ENCODE measurements at places on chromosomes 16 and 17.

- H3K27me3 ChIP-seq = peaks cover 61% of the 10 kb centered on the region
- H3K4me1 ChIP-seq = peaks cover 26% of the 10 kb centered on the region
Measured at GRCh38 chr16:3029491-3030221, 5.8 kb downstream of the THOC6 start.

DNA sequence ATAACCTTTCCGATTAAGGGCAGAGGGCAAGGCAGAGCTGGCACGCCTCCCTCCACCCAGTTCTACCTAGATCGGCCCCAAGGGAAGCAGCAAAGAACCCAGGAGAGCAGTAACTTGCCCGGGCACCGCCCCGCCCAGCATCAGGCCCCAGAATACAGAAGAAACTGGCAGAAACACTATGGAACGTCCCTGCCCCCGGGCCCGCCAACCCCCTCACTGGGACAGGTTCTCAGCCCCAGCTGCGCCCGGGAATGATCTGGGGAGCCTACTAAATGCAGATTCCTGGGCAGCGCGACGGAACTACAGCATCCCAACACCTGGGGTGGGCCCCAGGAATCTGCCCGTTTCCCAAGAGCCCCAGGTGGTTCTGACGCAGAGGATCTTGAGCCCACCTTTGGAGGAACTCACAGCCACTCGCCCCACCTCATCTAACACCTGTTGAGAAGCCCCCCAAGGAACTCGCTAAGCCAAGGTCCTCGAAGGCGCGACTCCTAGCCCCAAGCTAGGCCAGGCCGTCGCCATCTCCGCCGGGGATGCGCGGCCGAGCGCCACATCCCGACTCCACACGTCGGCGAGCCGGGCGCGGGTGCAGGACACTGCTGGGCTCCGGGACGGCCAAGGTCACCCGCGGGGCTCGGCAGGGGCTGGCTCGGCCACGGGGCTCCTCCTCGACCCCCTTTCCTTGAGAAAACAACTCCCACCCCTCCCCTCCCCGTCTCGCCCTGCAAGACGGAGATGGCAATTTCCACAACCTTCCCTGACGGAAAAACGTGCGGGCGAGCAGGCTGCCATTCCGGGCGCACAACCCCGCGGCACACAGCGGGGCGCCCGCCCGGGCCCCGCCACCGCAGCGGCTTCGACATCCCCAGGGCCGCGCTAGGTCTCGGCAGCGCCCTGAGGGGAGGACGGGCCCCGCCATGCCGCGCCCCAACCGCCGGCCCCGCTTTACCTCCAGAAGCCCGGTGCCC, 913 bp downstream of the CDIP1 start:
- peak overlapping the region; percentile 75 for H3K4me3 ChIP-seq
- H3K36me3 ChIP-seq = peaks cover 14% of the 10 kb centered on the region
- peak overlapping the region; percentile 54 for H3K27ac ChIP-seq
- DNase-seq = no peak

DNA sequence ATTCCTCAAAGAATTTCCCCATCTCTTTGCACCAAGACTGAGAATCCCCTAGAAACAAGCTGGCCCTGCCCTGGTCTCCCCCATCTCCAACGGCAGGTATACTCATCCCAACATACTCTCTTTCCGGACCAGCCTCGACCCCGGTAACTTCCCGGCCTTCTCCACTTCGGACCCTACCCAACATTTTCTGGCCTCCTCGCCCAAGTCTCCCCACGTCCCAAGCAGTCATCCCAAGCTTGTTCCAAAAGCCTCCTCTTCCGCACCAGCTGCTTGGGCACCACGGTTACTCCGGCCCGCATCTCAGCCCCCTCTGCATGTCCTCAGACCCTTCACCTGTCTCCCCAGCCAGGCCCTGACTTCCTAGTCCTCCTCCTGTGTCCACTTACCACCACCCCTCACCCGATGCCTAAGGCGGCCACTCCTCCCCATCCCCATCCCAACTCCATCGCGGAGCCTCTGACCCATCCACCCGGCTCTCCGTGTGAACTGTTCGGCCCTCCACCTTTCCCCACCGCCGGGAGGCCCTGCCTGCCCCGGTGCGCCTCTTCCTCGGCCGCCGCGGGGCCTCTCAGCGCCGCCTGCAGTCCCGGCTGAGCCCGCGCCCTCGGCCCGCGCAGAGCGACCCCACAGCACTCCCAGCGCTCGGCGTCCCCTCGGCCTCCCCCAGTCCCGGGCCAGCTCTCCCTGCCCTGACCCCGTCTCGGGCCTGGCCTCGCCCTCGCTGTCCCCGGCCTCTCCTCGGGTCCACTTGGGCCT, 994 bp downstream of the PITPNA start:
- DNase-seq = peak; percentile 30
- peaks cover 33% of the 10 kb centered on the region for H3K4me1 ChIP-seq
- peaks cover 15% of the 10 kb centered on the region for H3K36me3 ChIP-seq
- H3K27me3 ChIP-seq = no peaks in the 10 kb centered on the region
- peak overlapping the region; percentile 67 for H3K27ac ChIP-seq

DNA sequence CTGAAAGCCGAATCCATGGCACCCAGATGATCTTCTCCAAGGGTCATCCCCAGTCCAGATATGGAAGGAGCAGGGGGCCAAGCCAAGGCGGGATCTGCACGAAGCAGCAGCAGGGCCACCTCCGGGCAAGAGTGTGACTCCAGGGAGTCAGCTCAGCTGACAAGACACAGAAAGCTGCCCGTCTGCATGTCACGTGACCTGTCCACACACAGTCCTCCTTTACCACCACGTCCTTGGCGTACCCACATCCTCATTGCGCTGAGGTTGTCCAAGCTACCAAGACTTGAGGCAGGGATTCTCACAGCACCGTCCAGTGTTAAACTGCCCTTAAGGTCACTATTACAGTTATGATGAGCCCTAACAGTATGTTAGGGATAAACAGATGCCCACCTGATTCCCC, 11.3 kb upstream of the CYTH1 start:
- H3K4me1 ChIP-seq = peaks cover 61% of the 10 kb centered on the region
- no peaks in the 10 kb centered on the region for H3K27me3 ChIP-seq
- H3K27ac ChIP-seq = peak overlapping the region; percentile 54
- peak overlapping the region; percentile 53 for H3K4me3 ChIP-seq
- H3K36me3 ChIP-seq = peaks cover 56% of the 10 kb centered on the region

- no peaks in the 10 kb centered on the region for H3K27me3 ChIP-seq
- no peak overlapping the region for H3K4me3 ChIP-seq
- H3K36me3 ChIP-seq = peaks cover 21% of the 10 kb centered on the region
- H3K27ac ChIP-seq = peak overlapping the region; percentile 65
- H3K4me1 ChIP-seq = peaks cover 16% of the 10 kb centered on the region
Measured at GRCh38 chr16:69820926-69821541, 58.9 kb downstream of the WWP2 start.

DNA sequence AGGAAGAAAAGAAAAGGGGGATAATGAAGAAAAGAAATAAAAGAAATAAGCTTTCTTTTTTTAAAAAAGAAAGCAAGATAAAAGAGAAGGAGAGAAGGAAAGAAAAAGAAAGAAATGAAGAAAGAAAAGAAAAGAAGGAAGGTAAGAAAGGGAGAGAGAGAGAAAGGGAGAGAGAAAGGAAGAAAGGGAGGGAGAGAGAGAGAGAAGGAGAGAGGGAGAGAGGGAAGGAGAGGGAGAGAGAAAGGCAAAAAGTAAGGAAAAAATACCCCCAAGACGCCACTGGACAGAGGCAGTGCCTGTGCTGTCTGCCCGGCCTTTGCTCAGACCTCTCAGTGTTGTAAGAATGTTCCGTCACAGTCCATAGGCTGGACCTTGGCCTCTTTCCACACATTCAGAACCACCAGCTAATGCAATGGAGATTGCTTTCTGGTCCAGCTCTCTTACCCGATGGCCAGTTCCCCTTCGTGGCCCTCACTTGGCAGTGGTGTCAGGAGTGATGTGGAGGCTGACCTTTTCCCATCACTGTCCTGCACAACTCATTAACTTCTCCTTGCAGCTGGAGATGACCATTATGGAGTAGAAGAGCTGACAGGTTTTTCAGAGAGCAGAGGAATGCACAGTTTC, 14.3 kb upstream of the HNF1B start:
- H3K27ac ChIP-seq = no peak overlapping the region
- H3K27me3 ChIP-seq = peaks cover 57% of the 10 kb centered on the region

- no peaks in the 10 kb centered on the region for H3K27me3 ChIP-seq
- no peak overlapping the region for H3K27ac ChIP-seq
- H3K36me3 ChIP-seq = peaks cover 4% of the 10 kb centered on the region
- DNase-seq = no peak
- H3K4me3 ChIP-seq = no peak overlapping the region
Measured at GRCh38 chr17:60744355-60744966, 66.8 kb downstream of the BCAS3 start.

GRCh38 chr17:72511874-72512273, 391.1 kb downstream of the SOX9 start:
- H3K27ac ChIP-seq = no peak overlapping the region
- no peak overlapping the region for H3K4me3 ChIP-seq
- H3K27me3 ChIP-seq = peaks cover 31% of the 10 kb centered on the region
- no peaks in the 10 kb centered on the region for H3K4me1 ChIP-seq

DNA sequence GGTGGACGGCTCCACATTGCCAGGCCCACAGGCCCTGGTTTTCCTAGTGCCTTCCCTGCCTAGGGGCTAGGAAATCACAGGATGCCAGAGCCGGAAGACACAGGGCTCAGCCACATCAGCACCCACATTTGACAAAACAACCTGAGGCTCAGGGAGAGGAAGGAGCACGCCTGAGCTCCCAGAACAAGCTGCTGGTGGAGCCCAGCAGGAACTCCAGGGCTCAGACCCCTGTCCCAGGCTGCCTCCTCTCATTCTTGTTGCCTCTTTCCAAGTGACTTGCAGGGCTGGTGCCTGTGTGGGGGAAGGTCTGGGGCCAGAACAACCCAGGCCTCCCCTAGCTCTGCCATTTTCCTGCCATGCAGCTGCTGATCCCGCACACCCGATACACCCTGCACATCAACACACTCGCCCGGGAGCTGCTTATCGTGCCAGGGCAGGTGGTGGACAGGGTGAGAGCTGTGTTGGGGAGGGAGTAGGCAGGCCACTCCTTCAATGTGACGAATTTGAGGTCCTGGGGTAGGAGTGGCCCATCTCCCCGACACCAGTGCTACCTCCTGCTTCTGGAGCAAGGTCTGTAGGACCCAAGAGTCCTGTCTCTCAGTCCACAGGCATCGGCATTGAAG, 7.6 kb downstream of the ALOX15B start:
- peaks cover 35% of the 10 kb centered on the region for H3K27me3 ChIP-seq
- no peak overlapping the region for H3K27ac ChIP-seq
- H3K36me3 ChIP-seq = no peaks in the 10 kb centered on the region
- H3K4me3 ChIP-seq = no peak overlapping the region

DNA sequence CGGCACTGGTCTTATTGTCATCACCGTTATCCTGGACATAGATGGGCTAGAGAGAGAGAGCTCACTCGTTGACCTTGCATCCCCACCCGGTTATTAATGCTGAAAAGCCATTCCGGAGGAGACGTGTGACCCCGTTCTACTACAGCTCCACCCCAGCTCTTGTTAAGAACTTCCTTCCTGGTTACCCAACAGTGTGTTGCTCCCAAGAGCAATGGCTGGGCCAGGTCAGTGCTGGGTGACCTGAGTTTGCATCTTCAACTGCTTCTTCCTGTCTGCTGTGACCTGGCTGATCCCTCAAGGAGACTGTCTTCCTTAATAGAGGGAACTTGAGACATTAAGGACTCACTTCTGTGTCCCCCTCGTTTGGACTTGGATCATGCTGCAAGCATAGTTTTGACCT, 96.1 kb upstream of the SDK2 start:
- H3K4me1 ChIP-seq = peaks cover 13% of the 10 kb centered on the region
- peaks cover 4% of the 10 kb centered on the region for H3K36me3 ChIP-seq
- H3K4me3 ChIP-seq = no peak overlapping the region
- H3K27me3 ChIP-seq = peaks cover 84% of the 10 kb centered on the region
- H3K27ac ChIP-seq = no peak overlapping the region

GRCh38 chr16:67538666-67539101, 10.1 kb downstream of the RIPOR1 start:
- peak overlapping the region; percentile 72 for H3K4me3 ChIP-seq
- no peak for DNase-seq
- H3K36me3 ChIP-seq = peaks cover 16% of the 10 kb centered on the region
- H3K27me3 ChIP-seq = no peaks in the 10 kb centered on the region

- no peak overlapping the region for H3K27ac ChIP-seq
- peaks cover 2% of the 10 kb centered on the region for H3K36me3 ChIP-seq
- H3K4me1 ChIP-seq = no peaks in the 10 kb centered on the region
- no peaks in the 10 kb centered on the region for H3K27me3 ChIP-seq
- H3K4me3 ChIP-seq = no peak overlapping the region
- DNase-seq = no peak
Measured at GRCh38 chr17:44023545-44024270, 8.9 kb upstream of the TMEM101 start.

- H3K27ac ChIP-seq = peak overlapping the region; percentile 72
- no peak overlapping the region for H3K4me3 ChIP-seq
- no peak for DNase-seq
- H3K36me3 ChIP-seq = peaks cover 9% of the 10 kb centered on the region
- H3K27me3 ChIP-seq = no peaks in the 10 kb centered on the region
Measured at GRCh38 chr17:8922451-8922850, 43.1 kb downstream of the PIK3R5 start.

DNA sequence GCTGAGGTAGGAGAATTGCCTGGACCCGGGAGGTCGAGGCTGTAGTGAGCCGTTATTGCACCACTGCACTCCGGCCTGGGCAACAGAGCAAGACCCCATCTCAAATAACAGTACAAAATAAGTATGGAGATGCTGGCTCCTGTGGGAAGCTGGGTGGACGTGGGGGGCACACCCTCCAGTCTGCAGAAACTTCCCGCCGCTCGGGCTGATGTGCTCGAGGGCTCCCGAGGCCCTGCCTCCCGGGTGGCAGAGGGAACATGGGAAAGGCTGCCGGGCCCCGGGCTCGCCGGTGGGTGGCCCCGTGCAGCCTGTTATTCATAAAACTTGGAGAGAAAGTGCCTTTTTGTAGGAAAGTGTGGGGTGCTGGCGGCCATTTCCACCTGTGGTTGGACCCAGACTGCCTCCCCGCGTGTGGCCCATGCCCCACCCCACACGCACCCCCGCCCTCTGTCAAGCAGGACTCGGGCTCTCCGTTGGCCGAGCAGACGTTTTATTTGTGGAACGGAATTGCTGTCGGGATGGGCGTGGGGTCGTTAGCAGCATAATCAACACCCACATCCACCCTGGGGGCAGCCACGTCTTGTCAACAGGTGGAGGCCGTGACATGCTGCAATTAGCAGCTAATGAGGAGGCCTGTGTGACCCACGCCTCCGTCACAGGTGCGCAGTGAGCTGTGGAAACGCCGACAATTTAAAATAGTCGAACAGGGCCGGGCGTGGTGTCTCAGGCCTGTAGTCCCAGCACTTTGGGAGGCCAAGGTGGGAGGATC, 7.4 kb upstream of the CIAO3 start:
- no peaks in the 10 kb centered on the region for H3K27me3 ChIP-seq
- H3K36me3 ChIP-seq = no peaks in the 10 kb centered on the region
- DNase-seq = no peak
- H3K4me3 ChIP-seq = no peak overlapping the region
- no peak overlapping the region for H3K27ac ChIP-seq

- no peak for DNase-seq
- H3K4me1 ChIP-seq = no peaks in the 10 kb centered on the region
- no peaks in the 10 kb centered on the region for H3K27me3 ChIP-seq
- no peak overlapping the region for H3K27ac ChIP-seq
- H3K36me3 ChIP-seq = no peaks in the 10 kb centered on the region
Measured at GRCh38 chr16:1584926-1585484, 26.9 kb downstream of the IFT140 start.

GRCh38 chr16:12000032-12000431, 23.5 kb downstream of the SNX29 start:
- no peaks in the 10 kb centered on the region for H3K27me3 ChIP-seq
- no peak overlapping the region for H3K4me3 ChIP-seq
- no peaks in the 10 kb centered on the region for H3K36me3 ChIP-seq
- H3K4me1 ChIP-seq = peaks cover 23% of the 10 kb centered on the region

- H3K27me3 ChIP-seq = peaks cover 49% of the 10 kb centered on the region
- DNase-seq = no peak
- peaks cover 3% of the 10 kb centered on the region for H3K36me3 ChIP-seq
- H3K4me1 ChIP-seq = peaks cover 12% of the 10 kb centered on the region
- no peak overlapping the region for H3K4me3 ChIP-seq
Measured at GRCh38 chr17:47257651-47258339, 4.2 kb downstream of the ITGB3 start.
